MCF 10A (cell line): ENCODE measurements at places on chromosomes 1 and 21. TPM values are rescaled to one million over a fixed set of nuclear protein-coding genes. Genes with fewer than 3 reads are reported as not detected.
A peak's percentile ranks its signal among the peaks of the same experiment; 100 is the strongest.

Gene EXOC8
- total RNA-seq = 24.0 and 28.5 TPM in 2 replicates

Gene VANGL2
- 0.26 and 0.27 TPM in 2 replicates for total RNA-seq

Gene LHX4
- 0.07 TPM in 1 of 2 replicates, not detected in the other for total RNA-seq

Gene PTGS2
- 6.0 and 17.6 TPM in 2 replicates for total RNA-seq

Gene DENND2D
- total RNA-seq = 3.9 and 6.0 TPM in 2 replicates

Gene LPAR3
- 1.0 and 1.1 TPM in 2 replicates for total RNA-seq

Gene ZP4
- not detected in 2 replicates for total RNA-seq

Gene CELA2B
- total RNA-seq = not detected in 2 replicates

Gene RIPK4
- 14.0 and 22.3 TPM in 2 replicates for total RNA-seq

Gene ERICH3
- total RNA-seq = not detected in 2 replicates

Gene TMCC2
- total RNA-seq = 0.54 and 0.79 TPM in 2 replicates

Gene CDC20
- total RNA-seq = 123 and 204 TPM in 2 replicates

Gene LRRC71
- total RNA-seq = not detected in 2 replicates

Gene ALPL
- total RNA-seq = not detected in 2 replicates

Gene KLHDC7A
- total RNA-seq = not detected in 2 replicates

Gene FRRS1
- 7.2 and 7.4 TPM in 2 replicates for total RNA-seq

Gene TMEM82
- not detected in 2 replicates for total RNA-seq

Gene TAS1R1
- total RNA-seq = not detected in 2 replicates

GRCh38 chr21:36788120-36788638 lies 89.3 kb downstream of the SIM2 start:
- peak; percentile 70 for DNase-seq

- no peak for DNase-seq
Measured at GRCh38 chr1:236800623-236801022, 5.5 kb downstream of the MTR start.

GRCh38 chr1:211920141-211920572 lies 89.6 kb upstream of the LPGAT1 start:
- peak; percentile 63 for DNase-seq

DNA sequence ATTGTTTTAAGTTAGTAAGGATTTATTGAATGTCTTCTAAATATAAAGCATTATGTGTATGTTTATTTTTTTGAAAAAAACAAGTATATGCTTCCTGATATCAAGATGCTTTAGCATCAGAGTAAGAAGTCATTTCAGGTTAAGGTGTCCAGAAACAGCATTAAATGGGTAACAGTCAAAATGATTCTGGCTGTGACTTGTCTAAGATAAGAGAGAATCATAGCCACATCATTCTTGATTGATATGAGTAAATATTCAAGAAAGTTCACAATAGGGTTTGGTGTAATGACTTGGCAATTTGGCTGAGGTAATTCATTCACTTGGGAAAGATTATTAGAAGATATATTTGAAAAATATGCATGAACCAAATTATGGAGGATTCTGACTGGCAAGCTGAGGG lies 193.8 kb downstream of the DPYD start:
- no peak for DNase-seq

DNA sequence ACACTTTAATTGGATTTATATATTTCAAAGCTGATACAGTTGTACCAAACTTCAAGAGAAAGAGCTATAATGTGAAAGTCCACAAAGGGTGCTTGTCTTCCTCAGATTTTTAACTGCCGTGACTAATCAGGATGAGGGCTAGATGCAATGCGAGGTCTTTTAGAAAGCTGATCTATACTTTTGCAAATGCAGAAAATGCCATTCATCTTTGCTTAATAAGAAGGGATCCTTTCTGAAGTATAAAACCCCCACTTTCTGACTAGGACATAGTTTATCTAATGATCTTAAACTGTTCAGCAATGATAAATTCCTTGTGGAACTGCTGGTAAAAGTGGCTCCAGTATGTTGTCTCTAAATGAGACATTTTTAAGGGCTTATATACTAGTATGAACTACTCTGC lies 102.7 kb upstream of the NGF start:
- DNase-seq = no peak

DNA sequence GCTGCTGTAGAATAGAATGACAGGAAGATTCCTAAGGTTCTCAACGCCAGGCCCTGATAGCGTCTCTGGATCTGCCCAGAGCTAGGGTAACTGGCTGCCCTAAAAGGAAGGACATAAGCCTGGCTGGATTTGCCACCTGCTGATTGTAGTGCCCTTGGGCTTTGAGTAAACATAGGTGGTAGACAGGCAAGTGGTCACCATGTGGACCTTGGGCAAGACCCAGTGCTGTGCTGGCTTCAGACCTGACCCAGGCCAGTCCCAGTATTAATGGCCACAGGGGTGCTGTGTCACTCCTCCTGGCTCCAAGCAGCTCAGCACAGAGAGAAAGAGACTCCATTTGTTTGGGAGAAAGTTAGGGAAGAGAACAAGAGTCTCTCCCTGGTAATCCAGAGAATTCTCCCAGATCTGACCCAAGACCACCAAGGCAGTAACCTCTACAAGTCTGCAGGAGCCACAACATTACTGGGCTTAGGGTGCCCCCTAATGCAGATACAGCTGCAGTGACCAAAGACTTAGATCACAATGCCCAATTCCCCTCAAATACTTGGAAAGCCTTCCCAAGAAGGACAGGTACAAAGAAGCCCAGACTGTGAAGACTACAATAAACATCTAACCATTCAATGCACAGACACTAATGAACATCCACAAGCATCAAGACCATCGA lies 44.5 kb downstream of the PHTF1 start:
- no peak for DNase-seq

DNA sequence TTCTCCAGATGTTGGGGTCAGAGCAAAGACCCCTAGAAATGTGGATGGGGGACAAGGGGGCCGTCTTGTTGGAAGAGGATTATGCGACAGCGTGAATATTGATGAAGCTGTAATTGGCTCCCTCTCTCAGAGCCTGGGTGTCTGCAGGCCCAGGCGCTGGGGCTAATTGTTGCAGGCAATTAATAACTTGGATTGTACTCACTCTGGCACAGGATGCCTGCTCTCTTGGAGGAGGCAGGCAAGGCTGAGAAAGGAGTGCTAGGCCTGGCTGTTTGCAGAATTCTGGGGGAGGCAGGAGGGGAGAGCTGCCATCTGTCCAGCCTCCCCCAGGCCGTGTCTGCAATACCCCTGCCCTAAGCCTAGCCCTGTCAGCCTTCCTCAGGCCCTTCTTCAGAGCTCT lies 4.1 kb upstream of the DISP3 start:
- DNase-seq = no peak

DNA sequence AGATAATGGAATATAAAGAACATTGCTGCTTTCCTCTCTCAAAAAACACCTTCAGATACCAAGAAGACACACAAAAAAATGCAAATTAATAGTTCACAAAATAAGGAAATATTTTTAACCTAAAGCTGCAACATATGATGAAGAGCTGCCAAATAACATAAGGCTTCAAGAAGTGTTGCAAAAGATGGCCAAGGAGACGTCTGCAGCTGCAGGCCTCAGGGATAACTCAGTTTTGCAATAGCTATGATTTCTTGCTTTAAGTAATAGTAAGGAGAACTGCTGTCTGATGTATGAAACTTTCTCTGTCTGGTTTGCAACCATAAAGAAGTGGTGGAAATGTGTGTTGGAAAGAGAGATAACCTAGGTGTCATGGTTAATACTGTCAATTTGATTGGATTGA lies 1237.5 kb downstream of the MRPL39 start:
- peak; percentile 51 for DNase-seq

DNA sequence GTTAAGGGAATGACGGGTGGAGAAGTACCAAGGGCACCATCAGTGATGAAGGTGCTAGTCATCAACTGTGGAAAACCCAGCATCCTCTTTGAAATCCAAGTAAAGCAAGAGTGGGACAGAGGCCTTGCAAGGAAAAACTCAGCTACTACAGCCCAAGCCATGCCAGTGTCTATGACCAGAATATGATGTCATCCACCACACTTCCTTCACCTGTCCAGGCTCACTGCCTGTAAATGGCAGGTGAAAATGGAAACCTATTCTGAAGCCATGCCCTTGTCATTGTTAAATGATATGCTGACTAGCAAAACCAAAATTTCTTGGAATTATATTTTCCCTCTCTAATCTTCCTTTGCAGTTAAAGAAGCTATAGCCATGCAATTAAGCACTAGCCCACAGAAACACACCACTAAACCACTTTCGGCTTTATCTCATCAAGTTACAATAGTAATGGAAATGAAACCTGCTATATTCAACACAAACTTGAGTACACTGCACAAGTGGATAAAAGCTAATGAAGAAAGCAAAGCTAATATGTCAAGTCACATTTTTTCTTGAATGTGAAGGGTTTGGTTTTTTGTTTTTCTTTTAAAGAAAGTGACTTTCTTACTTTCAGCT lies 96.3 kb upstream of the RALGPS2 start:
- DNase-seq = no peak

GRCh38 chr1:86498281-86498680 lies 29.6 kb downstream of the CLCA1 start:
- DNase-seq = no peak

GRCh38 chr1:11730429-11730891 lies 5.5 kb upstream of the AGTRAP start:
- DNase-seq = peak; percentile 68

DNA sequence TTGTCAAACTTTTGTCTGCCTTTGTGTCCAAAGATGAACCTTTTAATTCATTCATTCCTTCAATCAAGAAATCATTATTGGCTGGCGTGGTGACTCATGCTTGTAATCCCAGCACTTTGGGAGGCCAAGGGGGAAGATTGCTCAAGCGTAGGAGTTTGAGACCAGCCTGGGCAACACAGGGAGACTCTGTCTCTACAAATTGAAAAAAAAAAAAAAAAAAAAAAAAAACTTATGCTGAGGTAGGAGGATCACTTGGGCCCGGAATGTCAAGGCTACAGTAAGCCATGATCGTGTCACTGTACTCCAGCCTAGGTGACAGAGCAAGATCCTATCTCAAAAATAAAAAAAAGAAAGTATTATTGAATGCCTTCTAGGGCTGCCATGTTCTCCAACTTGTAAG lies 51.3 kb upstream of the CXADR start:
- peak; percentile 89 for DNase-seq

GRCh38 chr1:228402641-228403025 lies 4.0 kb downstream of the TRIM11 start:
- no peak for DNase-seq

- no peak for DNase-seq
Measured at GRCh38 chr1:206867716-206868115, 2.3 kb downstream of the IL20 start.

DNA sequence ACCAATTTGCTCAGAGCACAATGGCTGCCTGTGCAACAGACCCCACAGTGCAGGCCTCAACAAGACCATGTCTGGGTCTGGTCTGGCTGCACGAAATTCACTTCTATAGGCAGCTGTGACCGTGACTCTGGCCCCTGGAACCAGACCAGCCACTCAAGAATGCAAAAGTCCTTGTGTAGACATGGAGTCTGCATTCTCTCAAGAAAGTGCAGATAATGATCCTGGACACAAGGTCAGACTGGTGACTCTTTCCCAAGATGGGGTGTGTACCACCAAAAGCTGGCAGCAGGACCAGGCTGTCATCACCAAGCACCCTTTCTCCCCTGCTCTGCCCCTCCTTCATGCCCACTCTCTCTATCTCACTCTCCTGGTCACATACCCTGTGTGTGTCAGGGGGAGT lies 7.1 kb upstream of the METTL25B start:
- no peak for DNase-seq

DNA sequence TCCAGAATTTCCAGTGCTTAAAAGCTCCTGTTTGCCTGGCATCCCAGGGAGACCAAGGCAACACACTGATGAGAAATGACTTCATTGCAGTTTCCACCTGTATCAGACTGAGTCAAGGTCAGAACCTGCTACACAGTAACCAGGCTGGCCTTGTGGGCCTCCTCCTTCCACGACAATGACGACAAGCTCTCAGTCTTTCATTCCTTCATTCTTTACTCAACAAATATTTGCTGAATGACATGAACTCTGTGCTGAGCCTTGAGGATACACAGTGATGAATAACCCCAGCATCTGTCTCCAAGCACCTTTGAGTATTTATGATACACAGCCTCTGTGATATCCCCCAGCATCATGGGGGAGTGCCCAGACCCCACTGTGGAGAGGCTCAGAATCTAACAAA lies 8.9 kb upstream of the LCE5A start:
- no peak for DNase-seq

GRCh38 chr1:25899792-25900191 lies 6.4 kb downstream of the STMN1 start:
- DNase-seq = no peak

DNA sequence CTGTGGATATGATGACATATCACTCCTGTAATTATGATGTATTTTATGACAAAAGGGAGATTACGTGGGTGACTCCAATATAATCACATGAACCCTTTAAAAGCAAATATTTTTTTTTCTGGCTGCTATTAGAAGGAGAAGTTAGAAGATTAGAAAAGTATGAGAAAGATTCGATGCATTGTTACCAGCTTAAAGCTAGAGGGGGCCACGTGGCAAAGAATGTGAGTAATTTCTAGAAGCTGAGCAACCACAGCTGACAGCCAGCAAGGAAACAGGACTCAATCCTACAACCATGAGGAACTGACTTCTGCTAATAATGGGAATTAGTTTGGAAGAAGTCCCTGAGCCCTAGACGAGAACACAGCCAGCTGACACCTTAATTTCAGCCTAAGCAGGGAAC lies 56.3 kb upstream of the C1orf87 start:
- DNase-seq = no peak

DNA sequence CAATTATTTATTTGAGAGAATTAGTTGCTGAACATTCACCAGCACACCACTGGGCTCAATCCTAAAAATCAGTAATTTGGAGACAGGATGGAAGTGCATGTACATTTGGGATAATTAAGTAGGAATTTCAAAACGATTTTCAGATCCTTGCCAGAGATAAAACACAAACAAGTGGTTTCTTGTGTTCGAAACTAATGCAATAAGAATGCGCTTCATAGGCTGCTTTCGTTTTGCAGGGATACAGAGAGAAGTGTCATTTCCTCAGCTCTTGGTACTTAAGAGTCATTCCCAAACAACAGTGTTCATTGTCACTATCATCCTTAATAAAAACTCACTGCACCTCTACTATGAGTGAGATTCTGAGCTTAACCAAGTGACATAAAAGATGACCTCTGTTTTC lies 20.6 kb upstream of the USP24 start:
- peak; percentile 62 for DNase-seq

GRCh38 chr1:62333441-62333840 lies 14.2 kb upstream of the KANK4 start:
- peak; percentile 56 for DNase-seq

DNA sequence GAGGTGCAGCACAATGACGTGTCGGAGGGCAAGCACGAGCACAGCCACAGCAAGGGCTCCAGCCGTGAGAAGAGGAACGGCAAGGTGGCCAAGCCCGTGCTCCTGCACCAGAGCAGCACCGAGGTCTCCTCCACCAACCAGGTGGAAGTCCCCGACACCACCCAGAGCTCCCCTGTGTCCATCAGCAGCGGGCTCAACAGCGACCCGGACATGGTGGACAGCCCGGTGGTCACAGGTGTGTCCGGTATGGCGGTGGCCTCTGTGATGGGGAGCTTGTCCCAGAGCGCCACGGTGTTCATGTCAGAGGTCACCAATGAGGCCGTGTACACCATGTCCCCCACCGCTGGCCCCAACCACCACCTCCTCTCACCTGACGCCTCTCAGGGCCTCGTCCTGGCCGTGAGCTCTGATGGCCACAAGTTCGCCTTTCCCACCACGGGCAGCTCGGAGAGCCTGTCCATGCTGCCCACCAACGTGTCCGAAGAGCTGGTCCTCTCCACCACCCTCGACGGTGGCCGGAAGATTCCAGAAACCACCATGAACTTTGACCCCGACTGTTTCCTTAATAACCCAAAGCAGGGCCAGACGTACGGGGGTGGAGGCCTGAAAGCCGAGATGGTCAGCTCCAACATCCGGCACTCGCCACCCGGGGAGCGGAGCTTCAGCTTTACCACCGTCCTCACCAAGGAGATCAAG lies 107.5 kb upstream of the VAMP3 start:
- no peak for DNase-seq

GRCh38 chr21:46307625-46308024 lies 16.0 kb downstream of the C21orf58 start:
- DNase-seq = no peak
